Gastrocnemius medialis (tissue), 4 donors: ENCODE measurements at places on chromosomes 1 and 21. TPM values are rescaled to one million over a fixed set of nuclear protein-coding genes. Genes with fewer than 3 reads are reported as not detected.

GRCh38 chr1:195394567-195394966, 1213.7 kb downstream of the KCNT2 start:
- DNase-seq = no peak

- no peak for DNase-seq
These were observed 68.9 kb downstream of the TENT5C start for GRCh38 chr1:117674521-117675400.

C1orf115 gene
- 2.2 TPM for total RNA-seq

- DNase-seq = no peak
These were observed 27.1 kb upstream of the GPR153 start for GRCh38 chr1:6288026-6288425.

GRCh38 chr1:81550753-81551152, 250.0 kb upstream of the ADGRL2 start:
- DNase-seq = no peak

- DNase-seq = no peak
These were observed 49.1 kb downstream of the CAMTA1 start for GRCh38 chr1:6834366-6834765.
